ENCODE measurements at places on chromosomes 13 and 19.

DNA sequence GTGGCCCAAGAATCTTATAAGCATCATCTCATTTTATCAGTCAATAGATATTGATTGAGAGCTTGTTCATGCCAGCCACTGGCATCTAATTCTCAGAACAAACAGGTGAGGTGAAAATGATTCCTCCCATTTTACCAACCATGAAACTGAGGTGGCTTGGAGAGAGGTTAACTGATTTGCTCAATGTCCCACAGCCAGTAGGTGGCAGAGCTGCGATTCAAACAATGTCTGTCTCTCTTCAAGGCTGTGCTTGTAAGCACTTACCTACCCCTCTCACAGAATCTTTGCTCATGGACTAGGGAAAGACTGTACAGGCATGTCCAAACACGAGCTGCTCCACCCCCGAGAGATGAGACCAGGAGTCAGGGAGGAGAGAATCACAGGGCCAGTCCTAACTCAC, 21.5 kb upstream of the GSX1 start:
- H3K27ac ChIP-seq, result no peak overlapping the region
- no peaks in the 10 kb centered on the region for H3K36me3 ChIP-seq
- H3K27me3 ChIP-seq, result peaks cover 28% of the 10 kb centered on the region
- H3K4me3 ChIP-seq, result no peak overlapping the region

- H3K36me3 ChIP-seq, result no peaks in the 10 kb centered on the region
- H3K27me3 ChIP-seq, result peaks cover 10% of the 10 kb centered on the region
- no peak overlapping the region for H3K27ac ChIP-seq
- H3K4me1 ChIP-seq, result no peaks in the 10 kb centered on the region
Measured at GRCh38 chr19:35417713-35418534, 30.1 kb upstream of the FFAR2 start.

- peaks cover 7% of the 10 kb centered on the region for H3K36me3 ChIP-seq
- H3K4me3 ChIP-seq, result no peak overlapping the region
- no peaks in the 10 kb centered on the region for H3K27me3 ChIP-seq
- no peak for DNase-seq
- peaks cover 14% of the 10 kb centered on the region for H3K4me1 ChIP-seq
Measured at GRCh38 chr19:334296-335071, 10.1 kb downstream of the MIER2 start.

GRCh38 chr13:93412676-93413075, 186.1 kb downstream of the GPC6 start:
- no peaks in the 10 kb centered on the region for H3K27me3 ChIP-seq
- no peak overlapping the region for H3K4me3 ChIP-seq
- no peaks in the 10 kb centered on the region for H3K4me1 ChIP-seq
- no peaks in the 10 kb centered on the region for H3K36me3 ChIP-seq

- no peak for DNase-seq
- no peak overlapping the region for H3K4me3 ChIP-seq
- H3K27me3 ChIP-seq, result peaks cover 41% of the 10 kb centered on the region
- no peak overlapping the region for H3K27ac ChIP-seq
- no peaks in the 10 kb centered on the region for H3K36me3 ChIP-seq
Measured at GRCh38 chr13:109684824-109685202, 101.6 kb downstream of the IRS2 start.

- H3K4me1 ChIP-seq, result no peaks in the 10 kb centered on the region
- H3K36me3 ChIP-seq, result no peaks in the 10 kb centered on the region
- H3K27ac ChIP-seq, result no peak overlapping the region
- no peak for DNase-seq
- H3K27me3 ChIP-seq, result no peaks in the 10 kb centered on the region
- no peak overlapping the region for H3K4me3 ChIP-seq
Measured at GRCh38 chr13:25067064-25067463, 28.9 kb upstream of the PABPC3 start.

GRCh38 chr13:108425056-108425455, 155.5 kb downstream of the TNFSF13B start:
- H3K4me1 ChIP-seq, result no peaks in the 10 kb centered on the region
- H3K27me3 ChIP-seq, result no peaks in the 10 kb centered on the region
- H3K27ac ChIP-seq, result no peak overlapping the region
- DNase-seq, result no peak
- H3K4me3 ChIP-seq, result no peak overlapping the region

GRCh38 chr13:43665388-43665787, 121.4 kb downstream of the ENOX1 start:
- no peaks in the 10 kb centered on the region for H3K4me1 ChIP-seq
- no peak overlapping the region for H3K4me3 ChIP-seq
- H3K36me3 ChIP-seq, result no peaks in the 10 kb centered on the region
- DNase-seq, result no peak
- no peaks in the 10 kb centered on the region for H3K27me3 ChIP-seq
